ENCODE measurements at places on chromosomes 7 and 10.

- no peak for DNase-seq
These were observed 4.8 kb upstream of the KNDC1 start for GRCh38 chr10:133154996-133155778.

- DNase-seq, result no peak
These were observed 15.0 kb upstream of the ENO4 start for GRCh38 chr10:116833986-116834985.

DNA sequence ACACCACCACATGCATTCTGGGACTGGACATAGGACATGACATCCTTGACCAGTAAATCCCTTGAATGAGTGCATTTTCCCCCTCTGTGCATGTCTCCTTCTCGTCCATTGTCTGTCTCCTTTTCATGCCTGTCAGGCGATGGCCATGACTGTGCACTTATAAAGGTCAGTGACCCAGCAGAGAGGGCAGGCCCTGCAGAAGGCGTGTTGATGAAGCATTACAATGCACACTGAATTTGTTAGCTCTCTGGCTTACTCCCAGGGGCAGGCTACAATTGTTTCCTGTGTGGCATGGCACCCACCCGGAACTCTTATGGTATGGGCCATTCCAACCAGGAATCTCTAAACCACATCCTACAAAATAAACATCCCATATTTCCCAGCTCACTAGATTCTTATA, 71.1 kb downstream of the SAMD9 start:
- no peak for DNase-seq

- no peak for DNase-seq
These were observed 184.6 kb downstream of the RAMP3 start for GRCh38 chr7:45342236-45342635.

GRCh38 chr7:114539575-114539974, 125.0 kb downstream of the FOXP2 start:
- DNase-seq, result no peak

- DNase-seq, result no peak
These were observed 547.2 kb downstream of the ETV1 start for GRCh38 chr7:13442226-13442625.

DNA sequence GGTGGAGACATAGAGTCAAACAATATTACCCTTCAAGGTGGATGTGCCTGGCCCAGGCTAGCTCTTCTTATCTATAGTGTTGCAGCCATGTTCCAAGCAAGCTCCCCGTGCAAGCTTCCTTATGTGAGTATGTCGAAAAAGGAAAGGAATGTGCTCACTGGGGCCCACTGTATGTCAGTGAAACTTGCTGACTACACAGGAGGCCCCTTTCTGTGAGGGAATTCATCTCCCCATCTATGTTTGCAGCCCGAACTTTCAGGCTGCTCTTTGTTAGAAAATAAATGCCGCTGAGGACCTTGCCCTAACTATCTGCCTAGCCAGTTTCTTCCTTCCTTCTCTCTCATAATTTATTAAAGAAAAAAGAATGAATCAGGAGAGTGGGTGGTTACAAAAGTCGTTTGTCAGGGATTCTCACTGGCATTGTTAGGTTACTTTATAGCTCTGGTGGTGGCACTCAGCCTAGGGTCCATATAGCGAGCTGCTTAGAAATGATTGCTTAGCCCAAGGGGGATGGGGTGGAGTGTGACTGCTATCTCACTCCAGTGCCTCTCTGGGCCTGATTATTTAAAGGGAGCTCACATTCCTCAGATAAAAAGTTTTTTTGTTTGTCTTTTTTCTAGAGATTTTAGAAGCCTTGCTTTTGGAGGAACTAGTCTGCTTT, 302.1 kb downstream of the ABCA13 start:
- DNase-seq, result no peak

DNA sequence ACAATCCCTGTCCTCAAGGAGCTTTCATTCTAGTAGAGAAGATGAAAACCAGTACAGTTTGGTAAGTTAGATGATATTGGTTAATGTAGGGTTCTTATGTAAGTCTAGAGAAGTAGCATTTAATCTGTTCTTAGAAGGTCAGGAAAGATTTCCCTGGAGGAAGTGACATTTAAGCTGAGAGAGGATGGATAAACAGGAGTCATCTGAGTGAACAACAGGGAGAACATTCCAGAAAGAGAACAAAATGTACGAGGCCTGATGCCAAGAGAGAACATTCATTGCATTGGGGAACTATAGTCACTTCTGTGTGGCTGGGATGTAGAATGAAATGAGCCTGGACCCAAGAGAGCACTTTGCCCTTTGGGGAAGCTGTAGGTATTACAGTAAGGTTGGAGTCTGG, 88.0 kb downstream of the CFTR start:
- no peak for DNase-seq

- no peak for DNase-seq
These were observed 76.4 kb downstream of the GRK5 start for GRCh38 chr10:119283818-119284217.

DNA sequence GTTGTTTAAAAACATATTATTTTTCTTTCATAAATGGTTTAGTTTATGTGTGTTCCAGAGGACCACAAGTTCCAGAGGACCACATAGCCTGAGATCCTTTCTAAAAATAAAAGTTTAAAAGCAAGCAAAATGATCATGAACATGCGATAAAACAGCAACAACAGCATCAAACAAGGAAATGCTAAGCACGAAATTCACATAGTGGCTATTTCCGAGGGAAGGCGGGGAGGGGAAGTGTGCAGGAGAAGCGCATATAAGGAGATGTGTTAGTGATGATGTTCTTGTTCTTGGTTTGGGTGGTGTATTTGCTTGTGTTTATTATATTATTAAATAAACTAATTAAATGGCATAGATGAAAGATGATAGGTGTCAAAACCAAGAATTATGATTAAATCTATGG, 1.2 kb downstream of the TBATA start:
- DNase-seq, result no peak

DNA sequence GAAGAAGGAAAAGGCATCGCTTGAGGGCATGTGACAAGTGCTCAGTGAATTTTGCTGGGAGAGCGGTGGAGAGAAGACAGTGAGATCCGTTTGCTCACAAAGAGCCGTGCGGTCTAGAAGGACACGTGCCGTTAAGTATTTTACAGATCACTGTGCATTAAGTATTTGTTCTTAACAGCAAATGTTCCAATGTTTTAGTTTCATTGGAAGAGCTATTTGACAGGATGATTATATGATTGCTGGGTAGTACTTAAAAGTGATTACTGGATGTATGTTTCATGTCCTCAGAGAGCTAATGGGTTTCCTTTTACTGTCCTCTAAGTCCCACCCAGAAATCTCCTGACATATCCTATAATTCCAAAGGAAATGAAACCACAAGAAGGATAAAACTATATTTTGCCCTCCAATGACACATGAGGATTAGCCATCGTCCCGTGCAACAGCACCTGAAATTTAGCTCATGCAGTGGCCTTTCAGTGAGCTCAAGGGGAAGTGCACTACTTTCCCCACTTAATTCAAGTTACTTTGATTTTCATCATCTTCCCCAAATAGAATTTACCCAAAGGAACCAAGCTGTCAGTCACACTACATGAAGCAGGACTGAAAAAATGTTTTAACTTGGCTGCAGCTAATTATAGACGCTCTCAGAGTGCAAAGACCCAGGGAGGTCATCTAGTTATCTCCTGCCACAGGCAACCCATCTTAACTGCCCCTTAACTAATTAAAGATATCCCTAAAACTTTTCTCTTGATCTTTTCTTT, 80.3 kb downstream of the KLF6 start:
- DNase-seq, result no peak

DNA sequence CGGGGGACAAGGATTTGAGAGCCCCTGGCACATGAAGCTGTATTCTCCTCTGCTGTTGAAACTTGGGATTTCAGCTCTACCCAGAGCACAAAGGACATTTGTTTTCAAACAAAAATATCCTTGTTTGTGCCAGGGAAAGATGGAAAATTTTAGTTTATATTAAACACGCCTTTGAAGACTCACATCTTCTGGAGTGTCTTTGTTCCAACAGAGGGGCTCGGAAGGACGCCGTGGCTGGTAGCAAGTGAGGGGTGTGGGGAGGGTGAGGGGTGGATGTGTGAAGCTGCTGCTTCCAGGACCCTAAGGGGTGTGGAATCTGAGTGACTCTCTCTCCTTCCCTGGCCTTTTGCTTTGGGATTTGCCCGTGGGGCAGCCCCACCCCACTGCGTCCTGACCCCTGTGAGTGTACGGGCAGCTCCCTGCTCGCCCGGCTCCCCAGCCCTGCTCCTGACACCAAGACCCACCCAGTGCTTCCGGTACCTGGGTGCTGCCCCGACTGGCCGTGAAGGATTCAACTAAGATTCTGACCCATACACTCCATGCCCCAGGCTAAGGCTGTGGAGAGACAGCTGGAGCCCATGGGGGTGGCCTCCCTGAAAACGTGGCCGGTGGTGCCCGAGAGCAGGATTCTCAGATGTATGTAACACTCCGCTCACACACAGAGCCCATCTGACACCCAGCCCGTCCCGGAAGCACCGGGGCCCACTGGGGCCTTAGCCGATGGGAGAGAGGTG, 59.6 kb downstream of the ZRANB1 start:
- no peak for DNase-seq

DNA sequence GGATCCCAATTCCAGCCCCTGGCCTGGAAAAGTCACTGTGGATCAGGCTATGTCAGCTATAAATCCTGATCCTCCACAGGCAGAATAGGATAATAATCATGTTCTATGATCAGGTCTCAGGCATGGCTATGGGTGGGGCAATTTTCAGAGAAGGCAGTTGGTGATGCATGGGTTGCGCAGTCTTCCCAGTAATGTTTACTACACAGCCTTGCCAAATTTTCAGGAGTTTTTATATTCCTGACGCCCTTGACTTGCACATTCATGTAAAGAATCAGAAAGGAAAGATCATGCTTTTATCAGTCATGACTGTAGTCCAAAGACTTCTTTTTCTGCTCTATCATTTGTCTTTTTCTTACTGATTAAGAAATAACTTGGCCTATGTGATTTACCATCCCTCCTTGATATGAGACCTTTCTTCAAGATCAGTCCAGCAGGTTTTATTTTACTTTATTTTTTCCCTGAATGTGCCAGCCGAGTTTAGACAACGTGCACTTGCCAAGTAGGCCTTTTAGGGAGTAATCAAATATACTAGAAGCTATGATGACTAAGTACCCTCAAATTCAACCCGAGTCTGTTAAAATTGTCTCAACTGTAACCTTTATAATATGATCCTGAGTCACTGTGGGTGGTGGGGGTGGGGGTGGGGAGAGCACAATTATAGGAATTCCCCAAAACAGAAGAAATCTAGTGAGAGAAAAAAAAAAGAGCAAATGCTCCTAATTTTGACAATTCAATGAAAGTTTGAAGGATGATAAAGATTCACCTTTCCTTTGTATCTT, 31.9 kb downstream of the ARL4A start:
- no peak for DNase-seq

DNA sequence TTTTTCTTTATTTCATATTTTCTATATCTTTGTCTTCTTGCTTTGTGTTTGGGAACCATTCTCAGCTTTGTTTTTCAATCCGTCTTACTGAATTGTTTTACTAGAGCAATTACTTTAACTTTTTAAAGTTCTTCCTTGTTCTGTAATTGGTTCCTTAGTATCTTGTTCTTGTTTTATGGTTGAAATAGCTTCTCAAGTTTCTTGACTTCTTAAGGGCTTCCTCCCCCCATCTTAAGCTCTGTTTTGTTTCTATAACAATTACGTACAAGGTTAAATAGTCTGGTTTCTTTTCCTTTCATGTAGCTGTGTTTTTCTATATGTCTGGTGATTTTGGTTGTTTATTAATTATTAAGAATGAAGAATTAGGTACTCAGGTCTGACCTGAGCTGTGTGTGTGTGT, 158.0 kb downstream of the SDHAF3 start:
- no peak for DNase-seq

DNA sequence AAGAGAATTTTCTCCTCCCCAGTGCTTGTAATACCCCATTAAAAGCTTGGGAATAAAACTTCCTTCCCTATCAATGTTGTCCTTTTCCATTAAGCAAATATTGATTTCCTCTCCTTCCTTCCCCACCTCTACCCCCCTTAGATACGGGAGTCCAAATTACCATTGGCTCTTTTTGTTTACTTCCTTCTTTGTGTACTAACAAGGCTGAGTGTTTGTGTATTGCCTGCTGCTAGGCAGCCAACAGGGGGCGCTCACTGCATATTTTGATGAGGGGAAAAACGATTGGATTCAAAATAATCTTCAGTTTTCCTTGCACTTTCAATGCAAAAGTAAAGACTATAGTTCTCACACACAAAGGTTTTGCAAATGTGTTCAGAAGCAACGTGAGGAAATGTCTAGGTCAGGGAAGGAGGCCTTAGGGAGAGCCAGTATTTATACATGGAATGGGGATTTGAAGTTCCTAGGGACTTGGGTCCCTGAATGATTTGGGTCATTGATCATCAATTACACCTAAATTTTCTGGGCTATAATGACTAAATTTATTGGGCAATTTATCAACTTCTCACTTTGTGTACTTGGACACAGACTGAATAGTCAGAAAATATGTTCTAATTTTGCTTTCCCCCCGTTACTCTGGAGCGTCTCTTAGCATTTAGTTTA, 23.6 kb upstream of the VPS41 start:
- no peak for DNase-seq

GRCh38 chr7:7114575-7115291, 67.6 kb upstream of the C1GALT1 start:
- DNase-seq, result no peak

- DNase-seq, result peak; percentile 68
These were observed 52.9 kb upstream of the IGFBP3 start for GRCh38 chr7:45973725-45974532.

GRCh38 chr10:132335189-132336063, 3.4 kb downstream of the LRRC27 start:
- peak; percentile 25 for DNase-seq

GRCh38 chr10:124626759-124627380, 117.3 kb downstream of the FAM53B start:
- no peak for DNase-seq

- no peak for DNase-seq
These were observed 305.8 kb downstream of the MDFIC start for GRCh38 chr7:115227473-115228235.

DNA sequence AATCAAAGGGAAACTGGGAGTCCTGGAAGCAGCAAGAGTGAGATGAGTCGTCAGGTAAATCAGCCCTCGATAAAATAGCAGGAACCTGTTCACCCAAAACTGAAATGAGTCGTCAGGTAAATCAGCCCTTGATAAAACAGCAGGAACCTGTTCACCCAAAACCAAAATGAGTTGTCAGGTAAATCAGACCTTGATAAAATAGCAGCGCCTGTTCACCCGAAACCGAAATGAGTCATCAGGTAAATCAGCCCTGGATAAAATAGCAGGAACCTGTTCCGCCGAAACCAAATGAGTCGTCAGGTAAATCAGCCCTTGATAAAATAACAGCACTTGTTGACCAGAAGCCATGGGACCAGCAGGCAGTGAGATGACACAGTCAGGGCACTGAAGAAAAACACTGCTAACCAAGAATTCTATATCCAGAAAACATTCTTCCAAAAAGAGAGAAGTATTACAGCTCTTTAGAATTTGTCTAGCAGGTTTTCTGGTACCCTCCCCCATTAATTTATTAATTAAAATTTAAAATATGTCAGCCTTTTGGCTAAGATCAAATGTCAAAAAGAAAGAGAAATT, 3.4 kb upstream of the CYP2E1 start:
- DNase-seq, result no peak

GRCh38 chr10:1272079-1272776, 216.0 kb downstream of the WDR37 start:
- no peak for DNase-seq

All from nucleus accumbens (tissue), 56 donors.